ENCODE measurements at places on chromosomes 2 and 18. TPM values are rescaled to one million over a fixed set of nuclear protein-coding genes. Genes with fewer than 3 reads are reported as not detected.

FSHR gene
- not detected for total RNA-seq

STAMBP gene
- total RNA-seq = 21.5 TPM

IL1A gene
- 2.3 TPM for total RNA-seq

SLC9A2 gene
- total RNA-seq = not detected

CDKL4 gene
- total RNA-seq = 3.4 TPM

NHEJ1 gene
- 14.5 TPM for total RNA-seq

CD28 gene
- total RNA-seq = under 0.01 TPM

SFTPB gene
- not detected for total RNA-seq

ANO7 gene
- 0.83 TPM for total RNA-seq

CNRIP1 gene
- 28.4 TPM for total RNA-seq

CWC22 gene
- 15.8 TPM for total RNA-seq

FAM210A gene
- 32.4 TPM for total RNA-seq

SERPINB2 gene
- total RNA-seq = 0.74 TPM

RAX gene
- not detected for total RNA-seq

R3HDM1 gene
- total RNA-seq = 4.3 TPM

SERPINB11 gene
- total RNA-seq = not detected

PDK1 gene
- total RNA-seq = 29.3 TPM

XIRP2 gene
- total RNA-seq = not detected

SNTG2 gene
- total RNA-seq = not detected

KRTCAP3 gene
- total RNA-seq = 0.18 TPM

PPP1R1C gene
- 1.00 TPM for total RNA-seq

UCN gene
- 0.14 TPM for total RNA-seq

PSMA8 gene
- not detected for total RNA-seq

TEKT4 gene
- not detected for total RNA-seq

CASP10 gene
- 6.4 TPM for total RNA-seq

ACSL3 gene
- 133 TPM for total RNA-seq

HJURP gene
- total RNA-seq = 2.4 TPM

THSD7B gene
- total RNA-seq = 0.09 TPM

IL1R1 gene
- 193 TPM for total RNA-seq

SCYGR4 gene
- total RNA-seq = not detected

EMILIN1 gene
- total RNA-seq = 242 TPM

PPP1CB gene
- 181 TPM for total RNA-seq

DSG4 gene
- not detected for total RNA-seq

MGAT4A gene
- total RNA-seq = 0.28 TPM

LYPD6B gene
- total RNA-seq = 2.0 TPM

COLEC12 gene
- total RNA-seq = 79.5 TPM

SERPINE2 gene
- 786 TPM for total RNA-seq

ZC3H6 gene
- total RNA-seq = 3.4 TPM

ATP6V1C2 gene
- total RNA-seq = under 0.01 TPM

CHMP3 gene
- total RNA-seq = 59.3 TPM

ATP9B gene
- total RNA-seq = 27.1 TPM

DNAH6 gene
- total RNA-seq = 0.09 TPM

C1GALT1C1L gene
- 0.57 TPM for total RNA-seq

NCKAP5 gene
- 4.3 TPM for total RNA-seq

ASXL2 gene
- total RNA-seq = 4.3 TPM

ADRA2B gene
- total RNA-seq = 0.09 TPM

CCDC121 gene
- 1.3 TPM for total RNA-seq

PLEKHM3 gene
- total RNA-seq = 11.1 TPM

G6PC2 gene
- total RNA-seq = not detected

PLA2R1 gene
- total RNA-seq = 10.0 TPM

RAB6C gene
- total RNA-seq = not detected

VWA3B gene
- 0.09 TPM for total RNA-seq

RAD51AP2 gene
- total RNA-seq = not detected

MCM6 gene
- 8.2 TPM for total RNA-seq

SS18 gene
- 87.3 TPM for total RNA-seq

APLF gene
- total RNA-seq = 7.0 TPM

CYTIP gene
- not detected for total RNA-seq

MBP gene
- 43.8 TPM for total RNA-seq

NUP35 gene
- 5.7 TPM for total RNA-seq

All from smooth muscle cell of bladder (primary cell).